Heart left ventricle (tissue), 16 donors: ENCODE measurements at places on chromosomes 12 and 14. TPM values are rescaled to one million over a fixed set of nuclear protein-coding genes. Genes with fewer than 3 reads are reported as not detected.

- no peak overlapping the region for H3K27ac ChIP-seq
- H3K4me1 ChIP-seq: no peaks in the 10 kb centered on the region
- H3K27me3 ChIP-seq: no peaks in the 10 kb centered on the region
- no peak for DNase-seq
- no peaks in the 10 kb centered on the region for H3K36me3 ChIP-seq
Observed at GRCh38 chr12:68425998-68426397, 93.8 kb upstream of the MDM1 start.

DNA sequence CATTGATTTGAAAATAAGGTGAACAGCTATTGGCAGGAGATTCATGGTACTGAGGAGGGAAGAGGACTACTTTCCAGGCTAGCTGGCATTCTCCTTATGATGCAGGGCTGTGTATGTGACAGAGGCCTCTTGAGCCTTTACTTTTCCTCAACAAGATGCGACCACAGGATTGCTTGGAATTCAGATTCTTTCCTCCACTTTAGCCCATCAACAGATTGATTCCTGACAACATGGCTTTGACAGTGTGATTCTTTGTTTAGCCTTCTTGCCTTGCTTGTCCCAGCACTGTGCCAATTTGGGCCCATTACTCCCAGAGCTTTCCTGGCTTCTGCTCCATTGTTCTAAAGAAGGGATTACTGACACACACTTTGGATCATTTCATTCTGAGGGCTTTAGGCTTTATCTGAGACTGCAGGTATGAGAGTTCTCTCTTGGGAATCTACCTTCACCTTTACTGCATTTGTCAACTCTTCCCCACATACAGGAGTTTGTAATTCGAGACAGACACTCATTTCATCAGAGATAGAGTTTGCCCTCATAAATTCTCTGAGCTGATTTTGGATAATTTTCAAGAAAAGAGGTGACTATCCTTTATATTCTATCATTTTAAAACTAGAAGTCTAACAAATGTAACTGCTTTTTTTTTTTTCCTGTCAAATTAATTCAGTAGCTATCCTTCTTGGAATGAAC lies 206.4 kb upstream of the GZMB start:
- no peak overlapping the region for H3K27ac ChIP-seq
- H3K4me1 ChIP-seq: peaks cover 23% of the 10 kb centered on the region
- H3K27me3 ChIP-seq: no peaks in the 10 kb centered on the region
- no peaks in the 10 kb centered on the region for H3K36me3 ChIP-seq
- DNase-seq: no peak

DNA sequence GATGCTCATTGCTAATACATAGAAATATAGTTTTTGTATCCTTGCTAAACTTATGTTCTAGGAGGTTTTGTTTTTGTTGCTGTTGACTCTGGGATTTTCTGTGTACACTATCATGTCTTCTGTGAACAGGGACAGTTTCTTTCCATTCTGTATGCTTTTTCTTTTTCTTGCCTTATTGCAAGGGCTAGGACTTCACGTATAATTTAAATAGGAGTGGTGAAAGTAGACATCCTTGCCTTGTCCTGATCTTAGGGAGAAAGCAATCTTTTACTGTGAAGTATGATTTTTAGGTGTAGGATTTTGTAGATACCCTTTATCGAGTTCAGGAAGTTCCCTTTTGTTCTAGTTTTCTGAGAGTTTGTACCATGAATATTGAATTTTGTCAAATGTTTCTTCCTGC lies 1.5 kb upstream of the EIF2B2 start:
- peaks cover 14% of the 10 kb centered on the region for H3K36me3 ChIP-seq
- H3K4me1 ChIP-seq: peaks cover 6% of the 10 kb centered on the region
- H3K27me3 ChIP-seq: no peaks in the 10 kb centered on the region

DNA sequence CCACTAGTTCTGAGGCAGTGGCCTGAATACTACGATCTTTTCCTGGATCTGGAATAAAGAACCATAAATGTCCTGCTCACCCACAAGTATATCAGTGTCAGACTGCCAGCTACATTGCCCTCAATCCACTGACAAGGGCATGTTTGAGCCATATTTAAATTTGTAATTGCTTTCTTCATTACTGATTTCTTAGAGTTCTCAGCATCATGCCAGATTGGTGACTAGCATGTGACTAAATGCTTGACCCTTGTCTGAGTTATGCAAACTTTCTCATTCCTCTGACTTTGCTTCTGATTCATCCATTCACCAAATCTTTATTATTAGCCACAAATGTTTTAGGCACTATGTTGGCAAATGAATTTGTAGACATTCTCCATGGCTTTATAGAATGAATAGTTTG lies 143.6 kb upstream of the SLC16A7 start:
- H3K27ac ChIP-seq: no peak overlapping the region
- DNase-seq: no peak
- no peak overlapping the region for H3K4me3 ChIP-seq
- H3K4me1 ChIP-seq: peaks cover 11% of the 10 kb centered on the region
- H3K36me3 ChIP-seq: no peaks in the 10 kb centered on the region

DNA sequence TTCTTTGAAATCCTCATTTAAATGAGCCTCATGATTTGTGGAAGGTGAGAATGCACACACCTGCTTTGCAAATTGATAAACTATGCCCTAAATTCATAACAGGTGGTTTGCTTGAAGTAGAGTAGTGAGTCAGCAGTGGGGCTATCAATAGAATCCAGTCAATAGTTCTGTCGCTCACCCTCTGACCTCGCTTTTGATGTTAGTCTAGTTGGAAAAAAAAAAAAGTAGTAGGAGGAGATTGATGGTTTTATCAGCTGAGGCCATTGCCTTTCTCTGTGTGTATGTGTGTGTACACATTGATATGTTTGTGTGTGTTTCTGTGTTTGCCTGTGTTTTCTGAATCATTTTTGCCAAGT lies 267.3 kb downstream of the SNAPC1 start:
- no peak overlapping the region for H3K27ac ChIP-seq
- no peak for DNase-seq

- H3K27ac ChIP-seq: no peak overlapping the region
- H3K4me3 ChIP-seq: no peak overlapping the region
- H3K4me1 ChIP-seq: no peaks in the 10 kb centered on the region
- no peaks in the 10 kb centered on the region for H3K36me3 ChIP-seq
- no peaks in the 10 kb centered on the region for H3K27me3 ChIP-seq
- no peak for DNase-seq
Observed at GRCh38 chr14:57652769-57653168, 159.1 kb upstream of the CCDC198 start.

Gene P3H3
- polyA plus RNA-seq: 11.5 TPM
